Muscle of leg (tissue), 16 donors: ENCODE measurements at places on chromosomes 4 and X. TPM values are rescaled to one million over a fixed set of nuclear protein-coding genes. Genes with fewer than 3 reads are reported as not detected.

DNA sequence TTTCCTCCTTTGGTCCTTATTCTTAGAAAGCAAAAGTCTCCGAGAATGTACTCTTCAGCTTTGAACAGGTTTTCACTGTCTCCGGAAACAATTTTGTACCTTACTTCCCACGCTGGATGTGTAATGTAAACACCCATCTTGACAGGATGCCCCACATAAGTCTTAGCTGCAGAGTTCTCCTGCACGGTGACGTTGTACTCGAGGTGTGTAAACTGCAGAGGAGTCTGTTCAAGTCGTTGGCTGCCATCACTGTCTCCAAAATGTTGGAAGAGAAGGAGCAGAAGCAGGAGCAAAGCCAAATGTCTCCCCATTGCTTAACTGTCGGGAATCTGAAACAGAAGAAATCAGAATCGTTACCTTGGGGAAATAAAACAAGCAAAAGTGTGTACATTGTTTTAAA lies 14.1 kb downstream of the FAT1 start:
- H3K4me1 ChIP-seq, result peaks cover 6% of the 10 kb centered on the region
- no peak overlapping the region for H3K4me3 ChIP-seq
- peak; percentile 66 for DNase-seq
- no peak overlapping the region for H3K27ac ChIP-seq
- H3K27me3 ChIP-seq, result no peaks in the 10 kb centered on the region

GRCh38 chrX:14915596-14915995 lies 42.4 kb downstream of the MOSPD2 start:
- peaks cover 12% of the 10 kb centered on the region for H3K27me3 ChIP-seq
- no peaks in the 10 kb centered on the region for H3K4me1 ChIP-seq
- no peak for DNase-seq
- H3K36me3 ChIP-seq, result peaks cover 13% of the 10 kb centered on the region

- H3K27ac ChIP-seq, result peak overlapping the region; percentile 7
- H3K4me3 ChIP-seq, result peak overlapping the region; percentile 48
Observed at GRCh38 chr4:40856840-40857362, 107.1 kb downstream of the NSUN7 start.

GRCh38 chr4:57109847-57110639 lies at the start of gene IGFBP7:
TSS of gene IGFBP7 (minus strand) at chr4:57110385. CDS start at chr4:57110351, 34 bp downstream.
- peak within 1 kb of the TSS; percentile 95 for H3K27ac ChIP-seq
- H3K27me3 ChIP-seq, result peaks cover 15% of the 10 kb centered on the region
- DNase-seq, result peak; percentile 32
- H3K4me1 ChIP-seq, result peaks cover 11% of the 10 kb centered on the region

GRCh38 chrX:53261355-53261972 lies 19.9 kb downstream of the IQSEC2 start:
- H3K4me3 ChIP-seq, result no peak overlapping the region
- peak; percentile 48 for DNase-seq
- H3K27ac ChIP-seq, result no peak overlapping the region
- H3K4me1 ChIP-seq, result no peaks in the 10 kb centered on the region
- H3K27me3 ChIP-seq, result peaks cover 75% of the 10 kb centered on the region

GRCh38 chrX:134453631-134454030 lies 6.3 kb upstream of the HPRT1 start:
- H3K4me1 ChIP-seq, result no peaks in the 10 kb centered on the region
- DNase-seq, result no peak
- no peak overlapping the region for H3K27ac ChIP-seq
- no peaks in the 10 kb centered on the region for H3K36me3 ChIP-seq
- peaks cover 2% of the 10 kb centered on the region for H3K27me3 ChIP-seq

DNA sequence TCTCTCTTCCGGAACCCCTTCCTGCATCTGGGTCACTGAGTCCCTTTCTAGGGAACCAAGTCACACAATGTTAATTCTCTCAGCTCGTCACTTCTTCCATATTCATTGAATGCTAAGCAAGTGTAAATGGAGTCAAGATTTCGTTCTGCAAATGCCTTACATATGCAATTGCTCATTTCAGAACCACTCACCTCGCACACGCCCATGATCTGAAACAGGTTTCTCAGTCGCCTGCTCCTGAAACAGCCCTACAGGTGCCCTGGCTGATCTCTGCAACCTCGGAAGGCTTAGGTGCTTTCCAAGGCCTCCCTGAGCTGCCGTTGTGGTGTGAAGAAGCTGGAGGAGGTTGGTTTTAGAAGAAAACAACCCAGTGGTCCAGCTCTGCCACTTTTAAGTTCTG lies 100.8 kb upstream of the MSX1 start:
- no peak overlapping the region for H3K27ac ChIP-seq
- H3K4me1 ChIP-seq, result peaks cover 6% of the 10 kb centered on the region
- no peaks in the 10 kb centered on the region for H3K36me3 ChIP-seq
- peaks cover 57% of the 10 kb centered on the region for H3K27me3 ChIP-seq

GRCh38 chr4:89000844-89001360 lies 56.1 kb downstream of the FAM13A start:
- no peaks in the 10 kb centered on the region for H3K4me1 ChIP-seq
- peaks cover under 1% of the 10 kb centered on the region for H3K36me3 ChIP-seq
- no peak overlapping the region for H3K27ac ChIP-seq
- no peak overlapping the region for H3K4me3 ChIP-seq
- peak; percentile 54 for DNase-seq

GRCh38 chr4:77076889-77077635 lies 1.3 kb upstream of the CCNI start:
- H3K27ac ChIP-seq, result peak overlapping the region; percentile 99
- no peaks in the 10 kb centered on the region for H3K27me3 ChIP-seq
- H3K4me3 ChIP-seq, result peak overlapping the region; percentile 88
- H3K4me1 ChIP-seq, result peaks cover 20% of the 10 kb centered on the region
- DNase-seq, result peak; percentile 22

DNA sequence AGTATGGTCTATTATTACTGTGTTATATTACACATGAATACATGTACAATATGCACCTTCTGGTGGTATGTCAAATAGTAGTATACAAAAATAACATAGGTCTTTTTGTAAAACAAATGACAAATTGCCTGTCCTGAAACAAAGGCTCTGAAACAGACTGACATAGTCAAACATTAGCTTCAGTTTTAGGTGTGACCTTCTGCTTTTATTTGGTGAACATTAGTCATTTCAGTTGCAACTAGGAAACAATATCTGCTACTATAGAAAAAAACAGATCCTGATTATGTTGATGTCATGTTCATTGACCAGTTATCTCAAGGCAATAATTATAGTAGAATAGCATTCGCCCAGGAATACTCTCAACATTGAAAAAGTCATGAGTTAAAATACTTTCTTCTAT lies 123.0 kb downstream of the CHRNA9 start:
- no peaks in the 10 kb centered on the region for H3K4me1 ChIP-seq
- no peaks in the 10 kb centered on the region for H3K36me3 ChIP-seq
- no peaks in the 10 kb centered on the region for H3K27me3 ChIP-seq
- no peak overlapping the region for H3K27ac ChIP-seq
- DNase-seq, result no peak

DNA sequence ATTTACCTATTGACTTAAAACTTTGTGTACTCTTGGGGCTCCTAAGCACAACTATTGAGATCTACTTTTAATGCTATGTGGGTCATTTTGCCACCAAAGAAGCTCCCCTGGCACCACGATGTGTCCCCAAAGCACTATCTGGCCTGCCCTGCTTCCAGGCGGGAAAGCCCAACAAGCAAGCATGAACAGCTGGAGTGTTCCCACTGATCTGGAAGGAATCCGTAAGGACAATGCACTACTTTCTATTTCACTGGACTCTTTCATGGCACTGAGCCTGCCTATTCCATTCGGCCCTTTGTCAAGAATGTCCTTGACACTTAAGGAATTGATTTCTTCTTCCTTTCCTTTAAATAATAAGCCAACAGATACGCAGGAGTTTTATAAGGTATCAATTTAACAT lies 38.8 kb downstream of the GRIA3 start:
- no peaks in the 10 kb centered on the region for H3K36me3 ChIP-seq
- DNase-seq, result peak; percentile 9
- H3K27ac ChIP-seq, result no peak overlapping the region
- no peaks in the 10 kb centered on the region for H3K4me1 ChIP-seq
- H3K27me3 ChIP-seq, result no peaks in the 10 kb centered on the region
- H3K4me3 ChIP-seq, result no peak overlapping the region

- no peaks in the 10 kb centered on the region for H3K27me3 ChIP-seq
- H3K4me3 ChIP-seq, result no peak overlapping the region
- H3K36me3 ChIP-seq, result peaks cover 9% of the 10 kb centered on the region
- no peak overlapping the region for H3K27ac ChIP-seq
- DNase-seq, result peak; percentile 33
Observed at GRCh38 chrX:123899701-123900100, 39.8 kb downstream of the XIAP start.

DNA sequence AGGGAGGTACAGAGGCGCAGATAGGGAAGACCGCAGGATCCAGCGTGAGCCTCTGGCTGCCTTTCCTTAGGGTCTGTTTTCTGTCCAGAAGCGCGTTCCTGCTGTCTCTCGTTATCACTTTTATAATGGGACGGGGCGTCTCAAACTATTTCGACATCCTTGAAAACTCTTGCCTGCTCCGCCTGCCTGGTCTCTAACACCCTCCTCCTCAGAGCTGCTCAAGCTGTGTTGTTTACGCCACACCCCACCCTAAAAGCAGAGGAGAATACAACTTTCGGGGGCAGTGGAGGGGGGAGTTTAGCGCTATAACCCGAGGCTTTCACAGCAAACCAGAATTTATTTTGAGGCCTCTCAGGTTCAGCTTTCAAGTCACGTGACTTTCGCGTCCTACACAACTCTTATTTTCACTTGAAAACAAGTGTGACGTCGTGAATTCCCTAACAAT lies 646 bp upstream of the FAM3A start:
- H3K27ac ChIP-seq, result peak overlapping the region; percentile 95
- no peaks in the 10 kb centered on the region for H3K27me3 ChIP-seq
- H3K36me3 ChIP-seq, result no peaks in the 10 kb centered on the region
- peaks cover 23% of the 10 kb centered on the region for H3K4me1 ChIP-seq
- DNase-seq, result peak; percentile 84

DNA sequence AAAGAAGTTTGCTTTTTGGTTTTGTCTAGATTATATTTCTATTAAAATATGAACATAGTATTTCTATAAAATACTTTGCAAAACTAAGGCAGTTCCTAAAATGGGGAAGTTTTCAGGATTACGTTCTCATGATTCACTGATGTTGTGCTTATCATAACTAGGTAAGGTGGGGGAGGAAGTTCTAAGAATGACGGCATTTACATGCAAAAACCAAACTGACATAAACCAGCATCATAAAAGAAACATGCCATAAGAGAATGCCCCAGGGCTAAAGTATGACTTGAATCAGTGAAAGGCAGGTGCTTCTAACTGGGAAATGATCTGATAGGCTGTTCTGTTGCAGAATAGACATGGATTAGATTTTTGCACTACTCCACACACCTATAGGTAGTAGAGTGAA lies 204.7 kb upstream of the JADE1 start:
- H3K27ac ChIP-seq, result no peak overlapping the region
- no peaks in the 10 kb centered on the region for H3K36me3 ChIP-seq
- DNase-seq, result no peak
- H3K4me3 ChIP-seq, result no peak overlapping the region

- H3K36me3 ChIP-seq, result no peaks in the 10 kb centered on the region
- H3K27me3 ChIP-seq, result no peaks in the 10 kb centered on the region
- no peak overlapping the region for H3K4me3 ChIP-seq
- no peak overlapping the region for H3K27ac ChIP-seq
Observed at GRCh38 chr4:60296386-60296785, 903.7 kb upstream of the ADGRL3 start.

GRCh38 chr4:11415409-11416070 lies 13.2 kb downstream of the HS3ST1 start:
- no peaks in the 10 kb centered on the region for H3K4me1 ChIP-seq
- H3K27me3 ChIP-seq, result no peaks in the 10 kb centered on the region
- no peak overlapping the region for H3K4me3 ChIP-seq
- no peak overlapping the region for H3K27ac ChIP-seq

GRCh38 chr4:174451718-174452296 lies 70.5 kb downstream of the HPGD start:
- no peak overlapping the region for H3K4me3 ChIP-seq
- no peak overlapping the region for H3K27ac ChIP-seq
- H3K36me3 ChIP-seq, result no peaks in the 10 kb centered on the region
- H3K4me1 ChIP-seq, result no peaks in the 10 kb centered on the region

DNA sequence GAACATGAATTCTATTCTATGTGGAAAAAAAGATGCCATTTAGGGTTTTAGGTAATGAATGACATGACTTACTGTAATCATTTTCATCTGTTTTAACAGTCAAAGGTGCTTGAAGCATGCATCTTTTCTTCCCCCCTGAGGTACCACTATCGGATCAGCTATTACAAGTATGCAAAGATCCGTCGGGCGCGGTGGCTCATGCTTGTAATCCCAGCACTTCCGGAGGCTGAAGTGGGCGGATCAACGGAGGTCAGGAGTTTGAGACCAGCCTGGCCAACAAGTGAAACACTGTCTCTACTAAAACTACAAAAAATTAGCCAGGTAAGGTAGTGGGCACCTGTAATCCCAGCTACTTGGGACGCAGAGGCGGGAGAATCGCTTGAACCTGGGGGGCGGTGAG lies 241.3 kb downstream of the ARAP2 start:
- no peaks in the 10 kb centered on the region for H3K27me3 ChIP-seq
- H3K36me3 ChIP-seq, result no peaks in the 10 kb centered on the region
- H3K4me1 ChIP-seq, result no peaks in the 10 kb centered on the region

GRCh38 chr4:184269879-184270430 lies 52.3 kb upstream of the ENPP6 start:
- H3K4me3 ChIP-seq, result no peak overlapping the region
- no peak for DNase-seq
- no peak overlapping the region for H3K27ac ChIP-seq
- no peaks in the 10 kb centered on the region for H3K36me3 ChIP-seq
- no peaks in the 10 kb centered on the region for H3K27me3 ChIP-seq

ZNF157 gene
- total RNA-seq, result 0.35 TPM

PABPC1L2B gene
- 0.04 TPM for total RNA-seq

NAT8L gene
- 0.62 TPM for total RNA-seq

NPY2R gene
- total RNA-seq, result under 0.01 TPM

RASSF6 gene
- 0.04 TPM for total RNA-seq

C1QTNF7 gene
- total RNA-seq, result 2.8 TPM

MRFAP1 gene
- total RNA-seq, result 54.2 TPM

XKRX gene
- 0.04 TPM for total RNA-seq

STK32B gene
- total RNA-seq, result 3.8 TPM

G3BP2 gene
- 116 TPM for total RNA-seq
